ENCODE measurements at places on chromosomes 1 and 21. TPM values are rescaled to one million over a fixed set of nuclear protein-coding genes. Genes with fewer than 3 reads are reported as not detected.

The ASCL5 gene
- total RNA-seq = not detected

The TMEM82 gene
- not detected for total RNA-seq

The ZBTB7B gene
- total RNA-seq = 41.9 TPM

The NBPF10 gene
- total RNA-seq = 0.92 TPM

The TIAM1 gene
- 2.1 TPM for total RNA-seq

The OR2T8 gene
- not detected for total RNA-seq

The RHBDL2 gene
- total RNA-seq = not detected

The PDE4B gene
- total RNA-seq = 6.8 TPM

The RAB7B gene
- total RNA-seq = 2.1 TPM

The NFASC gene
- total RNA-seq = 16.0 TPM

The LCE3B gene
- not detected for total RNA-seq

The HAO2 gene
- total RNA-seq = not detected

The SLC25A34 gene
- total RNA-seq = 2.9 TPM

The SPTA1 gene
- 0.43 TPM for total RNA-seq

The PLPPR5 gene
- not detected for total RNA-seq

The TPTE gene
- total RNA-seq = not detected

The CLEC20A gene
- not detected for total RNA-seq

The CHI3L1 gene
- total RNA-seq = 7.4 TPM

The DEPDC1 gene
- total RNA-seq = 0.19 TPM

The KRTAP27-1 gene
- total RNA-seq = not detected

The FNDC10 gene
- 1.7 TPM for total RNA-seq
